Ecto neural progenitor cell (in vitro differentiated cells): ENCODE measurements at places on chromosomes 5 and 9.

GRCh38 chr5:55856516-55857246 is 5.5 kb downstream of the IL31RA start:
- no peak for DNase-seq

DNA sequence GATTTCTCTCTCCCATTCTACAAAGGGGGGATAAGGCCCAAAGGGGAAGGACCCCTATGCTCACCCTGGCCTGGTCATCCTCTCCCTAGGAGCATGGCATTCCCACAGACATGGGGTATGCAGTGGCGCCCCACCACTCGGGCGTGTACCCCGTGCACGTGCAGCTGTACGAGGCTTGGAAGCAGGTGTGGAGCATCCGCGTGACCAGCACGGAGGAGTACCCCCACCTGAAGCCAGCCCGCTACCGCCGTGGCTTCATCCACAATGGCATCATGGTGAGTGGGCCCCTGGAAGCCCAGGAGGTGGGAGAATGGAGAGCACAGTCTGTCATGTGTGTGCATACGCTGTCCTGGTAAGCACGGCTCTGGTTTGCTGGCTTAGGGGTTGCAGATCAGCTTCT is 27.7 kb downstream of the NDST1 start:
- no peak for DNase-seq

DNA sequence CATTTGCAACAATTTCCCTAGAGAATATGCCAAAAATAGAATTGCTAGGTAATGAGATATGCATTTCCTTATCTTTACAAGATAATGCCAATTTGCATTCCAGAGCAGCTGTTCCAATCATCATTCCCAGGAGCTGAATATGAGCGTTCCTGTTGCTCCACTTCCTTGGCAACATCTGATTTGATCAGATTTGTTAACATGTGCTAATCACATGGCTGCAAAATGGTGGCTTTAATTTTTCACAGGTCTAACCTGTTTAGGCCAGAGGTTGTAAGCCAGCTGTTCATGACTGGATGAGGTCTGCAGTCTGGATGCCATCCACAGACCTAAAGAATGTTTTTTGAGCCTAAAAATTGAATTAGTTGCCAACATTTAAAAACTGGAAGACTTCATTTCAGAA is 220.7 kb upstream of the IL12B start:
- no peak for DNase-seq

DNA sequence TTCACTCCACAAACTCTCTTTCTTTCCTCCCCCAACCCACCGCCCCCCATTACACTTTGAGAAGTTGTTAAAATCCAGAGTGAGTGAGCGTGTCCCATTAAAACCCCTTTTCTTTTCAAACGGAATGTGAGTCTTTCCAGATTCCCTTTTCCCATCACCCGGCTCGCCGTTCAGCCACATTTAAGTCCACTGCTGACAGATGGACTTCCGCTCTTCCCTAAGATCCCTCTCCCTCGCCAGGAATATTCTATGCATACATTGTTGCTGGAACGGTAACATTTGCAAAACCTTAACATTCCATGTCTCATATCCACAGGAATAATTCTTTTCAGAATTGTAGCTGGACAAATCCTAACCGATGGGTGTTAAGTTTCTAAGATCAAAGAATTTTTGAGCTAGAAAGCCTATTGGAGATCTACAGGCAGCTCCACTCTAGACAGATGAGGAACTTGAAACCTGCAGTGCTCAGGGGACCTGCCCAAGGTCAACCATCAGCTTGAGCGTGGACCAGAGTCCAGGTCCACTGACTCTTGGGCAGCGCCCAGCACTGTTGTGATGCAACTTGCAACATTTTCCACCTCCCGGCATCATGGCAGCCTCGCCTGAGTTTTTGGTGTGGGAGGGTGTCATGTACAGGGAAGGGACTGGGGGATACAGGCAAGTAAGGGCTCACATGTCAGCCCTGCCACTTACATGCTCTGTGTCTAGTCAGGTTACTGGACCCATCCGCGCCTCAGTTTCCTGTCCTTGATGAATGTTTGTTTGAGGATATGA is 500.1 kb downstream of the CCDC171 start:
- DNase-seq, result no peak

DNA sequence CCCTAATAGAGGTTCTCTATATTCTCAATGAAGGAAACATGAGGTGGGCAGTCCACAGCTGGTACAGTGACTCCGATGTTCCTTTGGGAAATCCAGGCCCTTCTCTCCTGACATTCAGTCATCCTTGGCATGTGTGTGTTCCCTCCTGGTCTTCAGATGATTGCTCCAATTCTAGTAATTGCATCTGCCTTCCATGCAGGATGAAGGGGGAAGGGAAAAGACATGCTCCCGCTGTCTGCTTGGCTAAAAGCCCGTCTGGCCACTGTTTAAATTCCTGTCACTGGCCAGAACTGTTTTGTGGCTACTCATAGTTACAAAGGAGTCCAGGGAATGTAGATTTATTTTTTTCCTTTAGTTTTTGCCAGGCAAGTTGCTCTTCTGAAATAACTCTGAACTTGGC is 65.0 kb downstream of the MAST4 start:
- DNase-seq, result no peak
